ENCODE measurements at places on chromosomes 2 and 18.
A peak's percentile ranks its signal among the peaks of the same experiment; 100 is the strongest.

DNA sequence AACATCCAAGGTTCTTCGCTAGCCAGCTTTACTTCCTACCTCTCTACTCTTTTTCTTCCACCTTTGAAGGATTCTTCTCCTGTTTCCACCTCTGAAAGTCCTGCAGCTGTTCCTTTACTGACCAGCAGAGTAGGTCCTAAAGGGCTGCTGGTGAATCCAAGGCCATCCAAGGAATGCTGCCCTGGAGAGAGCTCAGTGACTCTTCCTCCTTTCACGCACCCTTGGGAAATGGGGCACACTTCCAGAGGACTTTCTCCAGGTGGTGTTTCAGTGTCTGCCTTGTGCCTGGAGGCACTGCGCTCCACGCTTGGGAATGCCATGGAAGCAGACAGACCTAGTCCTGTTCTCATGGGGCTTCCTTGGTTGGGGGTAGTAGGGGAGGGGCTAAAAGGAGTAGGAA is 45.4 kb downstream of the SLC16A14 start:
- DNase-seq: no peak

DNA sequence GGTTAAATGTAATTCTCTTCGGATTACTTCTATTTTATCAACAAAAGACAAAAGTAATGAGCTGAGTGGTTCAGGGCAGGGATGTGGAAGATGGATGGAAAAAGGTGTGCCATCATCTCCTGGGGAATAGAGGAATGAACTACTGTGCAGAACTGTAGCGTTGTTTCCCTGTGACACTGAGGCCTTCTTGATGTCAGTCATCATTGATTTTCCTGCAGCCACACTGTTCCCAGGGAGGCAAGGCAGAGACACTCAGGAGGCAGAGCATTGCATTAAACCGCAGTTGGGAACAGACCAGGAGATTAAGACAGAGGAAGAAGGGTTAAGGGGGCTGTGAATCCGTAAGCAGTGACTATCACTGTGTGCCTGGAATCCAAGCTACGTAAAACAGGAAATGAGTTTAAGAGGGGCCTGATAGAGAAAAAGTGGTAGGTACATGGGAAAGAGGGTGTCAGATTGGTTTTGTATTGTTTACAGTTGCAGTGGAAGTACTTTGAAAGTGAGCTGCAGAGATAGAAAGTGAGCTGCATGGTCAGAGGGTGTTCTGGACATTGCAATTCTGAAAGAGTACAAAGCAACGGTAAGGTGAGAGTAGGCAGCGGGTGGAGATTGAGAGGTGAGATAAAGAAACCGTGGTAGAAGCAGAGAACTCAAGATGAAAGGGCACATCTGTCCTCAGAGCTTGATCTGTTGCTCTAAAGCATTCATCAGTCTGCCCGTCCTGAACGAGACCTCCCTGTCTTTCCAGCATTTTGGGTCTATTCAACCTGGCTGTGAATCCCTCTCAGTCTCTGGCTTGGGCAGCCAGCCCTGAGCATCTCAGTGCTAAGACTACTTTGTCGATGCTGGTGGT is 793.4 kb upstream of the CELF4 start:
- no peak for DNase-seq

DNA sequence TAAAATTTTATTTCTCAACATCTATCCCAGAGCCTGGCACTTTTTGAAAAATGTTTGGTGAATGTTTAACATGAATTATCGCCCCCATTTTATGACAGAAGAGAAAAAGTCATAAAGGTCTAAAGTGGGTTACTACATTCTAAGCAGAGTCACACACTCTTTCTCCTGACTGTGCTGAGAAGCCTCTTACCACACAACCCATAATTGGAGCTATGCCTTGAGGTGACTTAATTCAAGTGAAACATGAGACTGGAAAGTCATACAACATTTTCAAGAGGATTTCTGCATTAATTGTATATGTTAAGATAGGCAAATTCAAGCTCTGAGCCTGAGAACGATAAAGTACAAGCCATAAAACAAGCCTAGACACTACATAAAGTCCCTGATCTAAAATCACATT is 3.1 kb upstream of the DSEL start:
- no peak for DNase-seq

DNA sequence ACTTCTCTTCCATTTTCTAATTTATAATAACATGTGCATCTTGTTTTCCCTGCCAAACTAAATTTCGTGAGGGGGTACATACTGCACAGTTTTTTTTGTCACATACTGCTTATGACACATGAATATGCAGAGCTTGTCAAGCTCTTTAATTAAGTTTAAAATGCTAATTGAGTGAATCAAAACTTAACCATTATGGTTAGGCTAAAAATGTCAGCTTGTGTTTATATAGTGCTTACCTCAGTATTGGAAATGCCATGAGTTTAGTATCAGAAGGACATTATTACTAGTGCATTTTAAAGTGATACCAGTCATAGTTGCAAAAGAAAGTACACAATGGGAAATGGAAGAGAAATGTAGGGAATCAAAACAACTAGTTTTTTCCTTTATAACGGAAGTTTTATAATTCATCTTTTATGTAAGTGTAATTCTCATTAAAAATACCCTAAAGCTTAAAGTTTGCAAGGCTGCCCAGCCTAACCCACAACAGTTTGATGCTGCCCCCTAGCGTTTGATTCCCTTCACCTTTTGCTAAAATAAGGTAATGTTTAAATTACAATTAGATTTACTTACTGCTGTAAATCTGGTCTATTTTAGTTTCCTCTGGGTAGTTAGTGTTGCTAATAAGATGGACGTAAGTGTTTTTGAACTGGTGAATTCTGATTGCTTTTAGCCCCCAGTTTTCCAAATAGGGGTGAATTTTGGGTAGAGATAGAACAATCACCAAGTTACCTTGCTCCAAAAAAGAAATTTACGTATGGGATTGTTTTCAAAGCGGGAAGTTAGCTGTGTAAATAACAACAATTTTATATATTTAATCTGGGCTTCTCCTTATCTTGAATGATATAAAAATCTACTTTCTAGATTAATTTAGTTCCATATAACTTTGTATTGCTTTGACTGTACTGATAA is 3.2 kb downstream of the SLC39A10 start:
- peak; percentile 71 for DNase-seq

- no peak for DNase-seq
Observed at GRCh38 chr2:134177351-134177931, 76.4 kb upstream of the MGAT5 start.

- no peak for DNase-seq
Observed at GRCh38 chr18:28109781-28110560, 67.0 kb downstream of the CDH2 start.

GRCh38 chr2:63059793-63060471 is 9.3 kb downstream of the OTX1 start:
- DNase-seq: no peak

DNA sequence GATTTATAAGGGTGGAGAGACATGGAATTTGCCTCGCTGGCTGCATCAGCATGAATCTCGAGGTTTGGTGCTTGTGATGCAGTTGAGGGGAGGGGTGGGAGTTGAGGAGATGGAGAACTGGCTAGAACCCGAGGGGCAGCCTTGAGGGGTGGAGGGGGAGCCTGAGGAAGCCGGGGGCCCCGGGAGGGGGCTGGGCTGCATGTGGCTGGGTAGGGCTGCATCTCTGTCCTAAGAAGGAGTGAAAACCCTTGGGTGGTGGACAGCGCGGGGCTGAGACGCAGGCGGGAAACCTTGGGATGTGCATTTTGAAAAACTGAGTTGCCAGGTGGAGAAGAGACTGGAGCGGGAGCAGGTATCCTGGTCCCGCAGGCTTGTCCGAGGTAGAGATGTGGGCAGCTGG is 64.2 kb downstream of the SNTG2 start:
- no peak for DNase-seq

DNA sequence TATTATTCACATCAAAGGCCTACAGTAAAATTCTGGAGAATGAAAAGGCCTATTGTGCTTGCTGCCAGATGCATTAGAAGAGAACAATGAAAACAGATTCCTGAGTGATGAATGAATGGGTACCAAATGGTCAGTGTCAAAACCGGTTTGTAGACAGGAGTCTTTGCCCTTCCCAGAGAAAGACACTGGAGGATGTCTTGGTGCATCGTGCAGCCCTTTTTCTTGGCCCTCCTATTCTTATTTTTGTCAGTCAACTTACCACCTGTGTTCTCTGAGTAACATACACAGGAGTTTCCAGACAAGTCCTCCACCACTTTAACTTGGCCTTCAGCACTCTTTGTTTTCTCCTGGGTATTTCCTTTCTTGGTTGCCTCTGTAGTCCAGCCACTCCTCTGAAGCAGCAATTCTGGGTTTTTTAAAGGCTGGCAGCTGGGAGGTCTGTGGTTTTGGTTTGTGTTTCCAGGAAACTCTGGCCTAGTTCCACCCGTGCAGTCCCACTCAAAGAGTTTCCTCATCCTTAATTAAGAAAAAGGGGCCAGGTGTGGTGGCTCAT is 29.4 kb downstream of the PSTPIP2 start:
- DNase-seq: no peak

Data from tibial artery (tissue), 4 donors.